ENCODE measurements at places on chromosomes 6 and 20.
A peak's percentile ranks its signal among the peaks of the same experiment; 100 is the strongest.

DNA sequence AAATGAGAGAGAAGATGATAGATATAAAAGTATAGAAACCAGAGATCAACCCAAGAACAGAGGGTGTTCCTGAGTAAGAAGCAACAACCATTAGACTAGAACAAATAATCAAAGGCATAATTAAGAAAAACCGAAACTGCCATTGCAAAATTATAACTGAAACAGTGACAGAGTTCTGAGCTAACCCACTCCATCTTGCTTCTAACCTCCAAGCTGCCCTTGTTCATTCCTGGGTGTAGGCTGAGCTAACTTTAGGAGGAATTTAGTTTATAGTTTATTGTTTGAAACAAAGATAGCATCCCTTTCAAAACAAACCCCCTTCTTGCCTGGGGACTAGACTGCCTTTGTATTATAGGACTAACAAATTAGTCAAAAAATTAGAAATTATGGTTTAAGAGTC, 56.1 kb upstream of the PRND start:
- DNase-seq = no peak

DNA sequence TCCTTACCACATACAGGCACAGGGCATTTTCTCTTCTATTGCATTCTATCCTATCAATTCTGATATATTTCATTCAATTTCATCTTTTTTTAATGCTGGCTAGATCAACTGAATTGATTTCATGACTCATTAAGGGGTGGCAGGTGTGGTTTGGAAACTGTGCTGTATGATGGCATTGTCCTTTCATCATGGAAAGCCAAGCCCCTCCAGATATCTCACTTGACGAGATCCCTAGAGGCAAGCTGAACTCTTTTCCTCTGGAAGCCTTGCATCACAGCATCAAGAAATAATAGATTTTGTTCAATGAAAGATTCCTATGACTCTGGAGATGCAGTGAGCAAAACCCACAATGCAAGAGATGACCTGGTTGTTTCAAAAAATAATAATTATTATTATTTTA, 401.2 kb downstream of the PREX1 start:
- no peak for DNase-seq

- DNase-seq = no peak
These were observed 83.9 kb downstream of the AFDN start for GRCh38 chr6:167910652-167911051.

DNA sequence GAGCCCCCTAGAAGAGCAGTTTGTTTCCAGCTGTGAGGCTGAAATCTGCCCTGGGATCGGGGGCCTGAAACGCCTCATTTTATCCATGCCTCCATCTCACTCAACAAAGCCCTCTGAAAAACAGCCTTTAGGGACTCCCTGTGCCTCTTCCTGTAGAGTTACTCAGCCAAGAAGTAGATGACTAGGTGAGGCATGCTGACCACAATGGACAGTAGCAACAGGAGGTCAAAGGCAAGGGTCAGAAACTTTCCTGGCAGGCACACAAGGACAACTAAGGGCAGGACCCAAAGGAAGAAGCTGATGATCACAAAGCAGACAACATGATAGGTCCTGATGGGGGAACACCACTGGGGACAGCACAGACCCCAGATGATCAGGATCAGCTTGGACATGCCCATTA, 12.8 kb downstream of the MAS1L start:
- no peak for DNase-seq

GRCh38 chr6:99668036-99668705, 61.5 kb downstream of the PRDM13 start:
- DNase-seq = peak; percentile 17

- DNase-seq = no peak
These were observed 404.3 kb upstream of the SLC35B3 start for GRCh38 chr6:8839626-8840025.

- DNase-seq = no peak
These were observed 27.3 kb downstream of the NQO2 start for GRCh38 chr6:3026791-3027626.

GRCh38 chr6:142796571-142796970, 148.4 kb downstream of the HIVEP2 start:
- DNase-seq = no peak

DNA sequence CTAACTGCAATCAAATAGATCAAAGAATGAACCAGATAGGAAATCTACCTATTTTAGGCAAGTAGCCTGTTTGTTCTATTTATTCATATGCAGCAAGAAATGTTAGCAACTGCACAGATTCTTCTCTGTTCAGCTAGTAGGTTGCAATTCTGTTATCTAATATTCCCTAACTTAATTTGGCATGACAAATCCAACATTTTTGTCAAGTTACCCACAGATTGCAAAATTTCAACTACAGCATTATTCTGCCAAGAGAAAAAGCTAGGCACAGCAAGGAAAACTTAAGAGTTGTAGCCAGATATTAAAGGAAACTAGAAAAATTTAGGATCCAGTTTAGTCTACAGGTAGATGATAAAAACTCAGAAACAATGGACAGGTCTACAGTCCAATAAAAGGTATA, 104.4 kb upstream of the SYNCRIP start:
- DNase-seq = no peak

- DNase-seq = no peak
These were observed 78.6 kb downstream of the HIVEP1 start for GRCh38 chr6:12090714-12091113.

DNA sequence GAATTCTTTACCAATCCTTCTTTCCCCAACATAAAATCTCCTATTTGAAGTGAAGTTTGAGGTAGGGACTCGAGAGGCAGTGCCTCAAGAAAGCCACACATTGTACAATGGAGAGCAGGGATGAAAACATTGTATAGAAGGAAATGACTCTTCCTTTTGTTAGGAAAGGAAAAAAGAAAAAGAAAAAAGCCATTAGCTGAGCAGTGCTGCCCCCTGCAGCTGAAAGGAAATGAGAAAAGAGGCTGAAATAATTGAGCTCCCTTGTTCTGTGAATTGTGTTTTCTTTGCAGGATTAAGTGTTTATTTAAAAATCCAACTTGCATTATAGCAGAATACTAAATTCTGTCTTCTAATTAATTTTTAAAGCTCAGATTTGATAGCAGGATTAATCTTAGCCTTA, 162.9 kb upstream of the SASH1 start:
- no peak for DNase-seq

DNA sequence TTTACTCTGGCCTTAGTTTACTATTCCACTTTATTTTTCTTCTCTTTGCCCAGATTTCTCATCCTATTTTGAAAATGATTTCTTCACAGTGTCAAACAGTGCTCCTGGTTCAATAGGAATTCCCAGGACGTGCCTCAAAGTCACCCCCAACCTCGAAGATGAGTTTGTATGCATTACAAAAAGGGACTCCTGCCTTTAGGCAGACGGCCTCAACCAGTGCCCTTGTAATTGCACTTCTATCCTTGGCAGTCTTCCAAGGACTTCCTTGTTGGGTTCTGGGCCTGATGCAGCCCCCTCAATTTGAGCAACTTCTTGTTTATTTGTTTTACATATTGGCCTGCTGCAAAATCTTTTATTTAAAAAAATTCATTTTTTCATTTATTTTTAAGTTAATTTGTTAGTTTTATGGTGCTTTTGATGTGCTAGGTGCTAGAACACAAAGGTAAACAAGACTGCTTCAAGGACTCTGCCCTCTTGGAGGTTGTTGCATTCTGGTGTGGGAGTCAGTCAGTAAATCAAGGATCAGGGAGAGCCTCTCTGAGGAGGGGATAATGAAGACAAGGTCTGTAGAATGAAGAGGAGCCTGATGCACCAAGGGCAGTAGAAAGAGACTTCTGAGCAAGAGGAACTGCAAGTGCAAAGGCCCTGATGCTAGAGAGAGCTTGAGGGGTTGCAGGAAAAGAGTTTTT, 181.5 kb upstream of the LAMP5 start:
- no peak for DNase-seq

- DNase-seq = no peak
These were observed 21.5 kb downstream of the RAB44 start for GRCh38 chr6:36719126-36719525.

DNA sequence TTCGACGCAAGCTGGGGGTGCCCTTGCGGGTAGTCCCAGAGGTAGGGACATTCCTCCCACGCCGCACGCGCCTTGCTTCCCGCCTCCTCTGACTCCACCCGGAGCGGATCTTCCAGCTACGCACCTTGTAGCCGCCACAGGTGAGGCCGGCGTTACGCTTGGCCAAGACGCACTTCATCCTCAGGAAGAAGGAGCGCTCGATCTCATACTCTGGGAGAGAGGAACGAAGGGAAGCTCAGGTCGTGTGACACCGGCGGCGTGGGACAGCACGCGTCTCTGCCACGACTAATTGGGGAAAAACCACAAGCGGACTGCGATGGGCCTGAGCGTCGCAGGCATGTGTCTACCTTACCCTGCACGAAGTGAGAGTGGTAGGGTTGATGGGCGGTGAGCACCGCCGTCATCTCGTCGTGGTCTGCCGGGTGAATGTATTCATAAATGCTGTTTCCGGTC, 15.5 kb downstream of the SIM1 start:
- DNase-seq = no peak

DNA sequence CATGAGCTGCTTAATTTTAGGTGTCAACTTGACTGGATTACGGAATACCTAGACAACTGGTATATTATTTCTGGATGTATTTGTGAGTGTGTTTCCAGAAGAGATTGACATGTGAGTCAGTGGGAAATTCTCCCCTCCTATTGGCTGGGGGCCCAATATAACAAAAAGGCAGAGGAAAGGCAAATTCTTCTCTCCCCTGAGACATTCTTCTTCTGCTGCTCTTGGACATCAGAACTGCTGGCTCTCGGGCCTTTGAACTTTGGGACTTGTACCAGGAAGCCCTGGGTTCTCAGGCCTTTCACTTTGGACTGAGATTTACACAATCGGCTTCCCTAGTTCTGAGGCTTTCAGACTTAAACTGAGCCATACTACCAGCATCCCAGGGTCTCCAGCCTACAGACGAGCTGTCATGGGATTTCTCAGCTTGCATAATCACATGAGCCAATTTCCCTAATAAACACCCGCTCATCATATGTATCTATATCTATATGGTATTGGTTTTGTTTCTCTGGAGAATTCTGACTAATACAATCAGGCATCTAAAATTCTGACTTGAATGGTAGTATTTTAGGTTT, 7.6 kb upstream of the BTN3A3 start:
- no peak for DNase-seq

DNA sequence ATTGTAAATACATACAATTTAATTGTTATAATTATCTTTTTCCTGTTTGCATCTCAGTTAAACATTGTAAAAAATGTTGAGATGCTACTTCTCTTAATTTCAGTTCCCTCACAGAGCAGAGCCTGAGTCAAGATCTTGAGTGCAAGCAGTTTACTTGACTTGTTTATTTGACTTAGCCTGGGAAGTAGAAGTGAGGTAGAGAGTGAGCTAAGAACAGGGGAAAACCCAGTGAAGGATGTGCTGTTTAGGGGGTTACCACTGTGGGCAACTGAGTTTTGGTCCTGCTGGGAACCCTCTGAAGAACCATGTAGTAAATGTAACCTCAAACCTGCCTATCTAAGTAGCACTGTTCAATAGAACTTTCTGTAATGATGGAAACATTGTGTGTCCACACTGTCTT, 495.2 kb upstream of the FLRT3 start:
- no peak for DNase-seq

DNA sequence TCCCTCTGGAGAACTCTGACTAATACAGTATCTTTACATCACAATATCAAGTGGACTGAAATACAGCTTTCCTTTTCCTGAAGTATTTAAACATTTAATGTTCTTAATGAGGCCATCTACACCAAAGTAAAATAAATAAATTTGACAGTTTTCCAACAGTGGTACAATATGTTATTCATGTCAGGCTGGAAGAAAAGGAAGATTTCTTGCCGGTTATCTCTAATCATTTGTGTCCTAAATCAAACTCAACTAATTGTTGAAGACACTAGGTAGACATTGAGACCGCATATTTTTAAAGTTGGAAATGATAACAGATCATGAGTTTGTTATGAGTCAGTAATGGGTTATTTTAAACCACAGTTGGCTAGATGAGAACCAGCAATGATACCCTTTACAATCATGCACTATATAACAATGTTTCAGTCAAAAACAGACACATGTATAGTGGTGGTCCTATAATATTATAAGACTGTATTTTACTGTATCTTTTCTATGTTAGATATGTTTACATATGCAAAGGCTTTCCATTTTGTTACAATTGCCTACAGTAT, 241.6 kb downstream of the LMBRD1 start:
- no peak for DNase-seq

DNA sequence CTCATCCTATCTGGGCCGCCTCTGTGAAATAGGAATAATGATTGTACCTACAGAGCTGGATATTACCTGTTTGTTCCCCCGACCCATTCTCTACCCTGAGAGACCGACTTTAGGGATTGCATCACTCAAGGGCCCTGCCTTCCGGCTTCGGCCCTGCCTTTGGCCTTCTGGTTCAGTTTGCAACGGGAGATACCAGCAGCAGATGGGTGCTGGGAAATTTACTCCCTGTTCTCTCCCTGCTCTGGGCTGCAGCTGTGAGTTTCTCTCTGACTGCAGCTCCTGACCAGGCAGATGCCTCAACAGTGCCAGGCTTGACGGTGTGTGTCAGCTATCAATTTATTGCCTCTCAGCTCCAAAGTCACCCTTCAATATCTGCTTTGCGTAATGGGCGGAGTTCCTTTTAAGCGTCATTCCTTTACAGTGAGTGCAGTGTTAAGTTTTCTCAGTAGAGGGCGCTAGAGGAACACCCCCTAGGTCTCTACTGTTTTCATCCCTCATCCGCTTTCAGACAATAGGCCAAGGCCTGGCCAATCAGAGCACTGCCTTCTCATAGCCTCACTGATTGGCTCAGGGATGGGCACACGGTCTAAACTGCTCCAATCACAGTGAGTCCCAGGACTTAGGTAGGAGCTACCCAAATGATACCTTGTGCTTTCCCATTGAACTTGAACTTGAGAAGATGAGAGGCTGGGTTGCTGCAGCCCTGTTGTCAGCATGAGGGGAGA, 30.0 kb downstream of the KCNG1 start:
- peak; percentile 73 for DNase-seq

DNA sequence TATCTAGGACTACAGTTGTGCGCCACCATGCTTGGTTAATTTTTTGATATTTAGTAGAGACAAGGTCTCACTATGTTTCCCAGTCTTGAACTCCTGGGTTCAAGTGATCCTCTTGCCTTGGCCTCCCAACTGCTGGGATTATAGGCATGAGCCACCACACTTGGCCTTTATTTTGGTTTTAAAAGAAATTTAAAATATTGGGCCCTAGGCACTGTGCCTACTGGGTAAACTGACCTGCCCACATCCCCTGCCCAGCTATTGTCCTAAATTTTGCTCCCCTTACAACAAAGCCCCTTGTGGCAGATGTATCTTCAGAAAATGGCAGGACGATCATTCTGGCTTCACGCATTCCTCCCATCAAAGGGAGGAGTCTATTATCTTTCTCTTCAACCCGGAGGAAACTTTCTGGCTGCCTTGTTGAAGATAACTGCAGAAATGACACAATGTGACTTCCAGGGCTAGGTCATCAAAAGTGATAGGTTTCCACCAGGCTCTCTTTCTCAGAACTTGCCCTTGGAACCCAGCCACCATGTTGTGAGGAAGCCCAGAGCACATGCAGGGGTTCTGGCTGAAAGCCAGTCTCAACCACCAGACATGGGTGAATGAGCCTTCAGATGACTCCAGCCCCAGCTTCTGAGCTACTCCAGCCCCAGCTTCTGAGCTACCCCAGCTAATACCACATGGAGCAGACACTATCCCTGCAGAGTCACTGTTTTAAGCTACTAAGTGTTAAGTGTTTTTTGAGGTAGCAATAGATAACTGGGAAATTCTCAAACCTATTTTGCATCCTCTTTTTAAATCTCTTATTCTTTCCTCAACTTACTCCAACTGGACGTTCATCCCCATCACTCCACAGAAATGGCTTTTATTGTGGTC, 4.6 kb upstream of the GUCA1B start:
- DNase-seq = peak; percentile 47

All from NCI-H446 treated with DMSO at 0.1 percent for 48 hours (cell line).